ENCODE measurements at places on chromosomes 6 and 20.

- DNase-seq, result no peak
Observed at GRCh38 chr20:50318710-50319109, 128.1 kb downstream of the CEBPB start.

DNA sequence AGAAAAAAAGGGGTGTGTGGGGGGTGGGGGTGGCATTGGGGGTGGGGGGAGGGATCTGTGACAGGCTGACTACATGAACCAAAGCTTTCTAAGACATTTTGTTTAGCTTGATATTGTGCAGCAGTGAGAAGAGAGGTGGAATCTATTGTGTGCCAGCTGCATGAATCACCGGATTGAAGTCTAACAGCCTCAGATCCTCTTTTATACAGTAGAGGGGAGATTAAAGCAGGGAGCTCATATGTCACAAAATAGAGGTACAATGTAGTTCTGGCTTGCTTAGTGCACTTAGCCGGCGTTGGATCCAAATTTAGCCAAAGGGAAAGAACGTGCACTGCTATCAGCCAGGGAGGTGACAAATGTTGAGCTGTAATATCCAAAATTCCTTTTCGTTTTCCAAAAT lies 404.2 kb upstream of the CITED2 start:
- DNase-seq, result no peak

GRCh38 chr6:34514593-34515472 lies 41.3 kb downstream of the SPDEF start:
- no peak for DNase-seq

GRCh38 chr20:19620446-19620845 lies 137.6 kb upstream of the RIN2 start:
- DNase-seq, result no peak

- no peak for DNase-seq
Observed at GRCh38 chr20:15396900-15397299, 1059.5 kb upstream of the FLRT3 start.

DNA sequence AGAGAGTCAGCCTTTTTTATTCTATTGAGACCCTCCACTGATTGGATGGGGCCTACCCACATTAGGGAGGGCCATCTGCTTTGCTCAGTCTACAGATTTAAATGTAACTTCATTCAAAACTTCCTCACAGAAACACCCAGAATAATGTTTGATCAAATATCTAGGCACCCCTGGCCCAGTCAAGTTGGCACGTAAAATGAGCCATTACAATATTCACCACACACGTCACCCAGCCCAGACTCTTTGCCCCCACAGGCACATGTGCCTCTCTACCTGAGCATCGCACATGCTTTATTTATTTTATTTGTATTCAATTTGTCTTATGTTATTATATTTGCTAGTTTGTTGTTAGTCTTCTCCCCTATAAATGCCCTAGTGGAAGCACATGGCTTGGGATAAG lies 70.9 kb upstream of the EYA2 start:
- no peak for DNase-seq

- DNase-seq, result no peak
Observed at GRCh38 chr20:55094353-55094861, 619.0 kb downstream of the DOK5 start.

DNA sequence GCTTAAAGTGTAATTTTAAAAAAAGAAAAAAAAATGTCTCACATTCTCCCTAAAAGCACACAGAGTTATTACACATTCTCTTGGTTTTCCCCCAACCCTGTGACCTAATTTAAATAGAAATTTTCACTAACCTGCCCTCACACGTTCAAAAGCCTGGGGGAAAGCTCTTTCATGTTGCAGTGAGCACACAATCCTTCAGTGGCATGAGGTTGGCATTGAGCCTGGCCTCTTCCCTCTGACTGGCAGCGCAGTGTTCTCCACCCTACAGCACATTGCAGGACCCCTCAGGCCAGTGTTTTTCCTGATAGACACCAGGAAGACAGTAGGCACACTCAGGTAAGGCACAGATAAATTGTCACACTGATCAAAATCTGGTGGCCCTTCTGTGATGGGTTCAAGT lies 34.1 kb downstream of the TNFRSF21 start:
- DNase-seq, result no peak

DNA sequence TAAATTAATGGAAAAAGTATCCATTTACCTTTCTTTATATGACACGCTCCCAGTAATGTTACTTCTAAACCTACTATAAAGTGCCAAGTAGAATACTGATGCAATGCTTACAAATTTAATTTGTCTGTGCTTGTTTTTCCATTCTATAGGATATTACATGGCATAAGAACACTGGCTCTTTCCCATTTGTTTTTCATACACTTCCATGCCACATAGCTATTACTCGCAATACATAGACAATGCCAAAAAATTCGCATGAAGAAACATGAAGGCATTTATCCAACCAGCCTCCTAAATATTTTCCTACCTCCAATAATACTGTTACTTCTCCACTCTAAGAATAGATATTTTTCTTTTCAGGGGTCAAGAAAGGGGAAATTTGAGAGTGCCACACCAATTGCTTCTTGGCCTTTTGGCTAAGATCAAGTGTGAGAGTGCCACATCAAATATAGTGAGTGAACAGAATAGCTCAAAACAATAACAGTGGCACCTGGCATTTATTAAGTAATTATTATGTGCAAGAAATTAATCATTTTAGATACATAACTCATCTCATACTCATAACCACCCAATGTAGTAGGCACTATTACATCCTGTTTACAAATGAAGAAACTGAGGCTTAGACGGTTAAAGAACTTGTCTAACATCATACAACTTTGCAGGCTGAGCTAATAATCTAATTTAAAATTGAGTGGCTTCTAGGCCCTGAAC lies 845 bp upstream of the DST start:
- no peak for DNase-seq

GRCh38 chr6:7243179-7243981 lies 69.6 kb downstream of the SSR1 start:
- DNase-seq, result no peak

DNA sequence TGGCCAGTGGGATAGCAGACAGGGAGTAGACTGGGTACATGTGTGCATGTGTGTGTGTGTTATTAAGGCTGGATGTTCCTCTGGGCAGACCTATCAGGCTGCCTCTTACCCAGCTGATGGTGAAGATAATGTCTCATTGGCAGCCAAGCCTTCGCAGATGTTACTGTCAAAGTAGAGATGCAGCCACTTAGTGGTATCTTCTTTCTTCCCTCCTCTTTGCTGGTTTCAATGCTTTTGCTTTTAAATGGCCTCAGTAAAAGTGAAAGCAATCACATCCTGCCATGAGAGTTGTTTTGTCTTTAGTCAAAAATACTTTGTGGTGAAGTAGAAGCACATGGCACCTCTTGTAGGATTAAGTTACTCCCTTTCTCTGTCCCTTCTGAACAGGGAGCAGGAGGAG lies 57.5 kb downstream of the SNRNP48 start:
- DNase-seq, result no peak

DNA sequence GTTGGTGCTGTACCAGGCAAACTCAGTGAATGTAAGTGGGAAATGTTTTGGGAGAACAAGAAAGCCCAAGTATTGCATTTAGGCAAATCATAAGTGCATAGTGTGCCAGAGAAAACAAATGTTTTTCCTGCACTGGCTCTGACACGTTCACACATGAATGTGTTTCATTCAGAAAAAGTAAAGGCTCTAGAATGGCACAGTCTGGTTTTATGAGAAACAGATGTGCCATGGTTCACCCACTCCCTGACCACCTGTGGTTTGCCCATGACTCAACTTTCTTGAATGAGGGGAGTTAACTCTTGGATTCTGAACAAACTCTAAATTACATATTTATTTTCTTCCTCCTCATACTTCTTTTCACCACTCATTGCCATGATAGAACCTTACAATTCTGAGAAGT lies 126.9 kb downstream of the KCNQ5 start:
- no peak for DNase-seq

GRCh38 chr6:169034516-169035167 lies 219.0 kb downstream of the THBS2 start:
- DNase-seq, result no peak

DNA sequence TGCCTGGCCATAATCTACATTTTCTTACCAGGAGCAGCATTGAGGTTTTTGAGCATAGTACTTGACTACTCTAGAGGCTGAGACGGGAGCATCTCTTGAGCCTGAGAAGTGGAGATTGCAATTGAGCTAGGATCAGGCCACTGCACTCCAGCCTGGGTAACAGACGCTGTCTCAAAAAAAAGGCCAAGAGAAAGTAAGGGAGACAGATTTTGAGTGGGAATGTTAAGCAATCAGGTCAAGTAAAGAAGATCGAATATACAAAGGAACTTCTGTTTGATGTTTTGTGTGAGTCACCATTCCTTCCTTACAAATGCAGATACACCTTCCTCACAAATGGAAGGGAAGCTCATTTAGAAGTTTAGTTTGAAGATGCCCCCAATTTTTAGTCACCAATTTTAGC lies 4.4 kb downstream of the PNRC1 start:
- no peak for DNase-seq

GRCh38 chr6:13012296-13012695 lies 295.7 kb downstream of the PHACTR1 start:
- DNase-seq, result no peak

DNA sequence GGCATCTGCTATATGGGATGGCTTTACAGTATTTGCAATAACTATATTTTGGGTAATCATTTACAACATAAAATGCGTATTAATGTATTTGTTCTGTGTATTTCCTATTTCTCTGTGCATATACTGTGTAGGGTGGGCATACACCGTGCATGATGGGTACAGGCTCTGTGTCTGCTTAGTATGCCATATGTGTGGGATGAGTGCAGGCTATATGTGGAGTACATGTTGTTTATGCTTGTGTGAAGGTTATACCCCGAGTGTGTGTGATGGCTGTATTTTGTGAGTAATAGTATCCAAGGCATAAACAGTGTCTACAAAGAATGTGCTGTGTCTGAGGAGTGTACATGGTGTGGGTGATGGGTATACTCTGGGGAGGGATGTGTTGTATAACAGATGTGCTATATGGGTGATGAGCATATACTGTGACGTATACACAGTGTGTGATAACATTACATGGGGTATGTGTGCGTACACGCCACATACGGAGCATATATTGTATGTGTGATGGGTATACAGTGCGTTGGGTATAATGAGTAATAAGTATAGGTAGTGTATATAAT lies 52.7 kb downstream of the CPXM1 start:
- DNase-seq, result no peak

GRCh38 chr20:23094213-23094896 lies 8.2 kb upstream of the CD93 start:
- DNase-seq, result no peak

DNA sequence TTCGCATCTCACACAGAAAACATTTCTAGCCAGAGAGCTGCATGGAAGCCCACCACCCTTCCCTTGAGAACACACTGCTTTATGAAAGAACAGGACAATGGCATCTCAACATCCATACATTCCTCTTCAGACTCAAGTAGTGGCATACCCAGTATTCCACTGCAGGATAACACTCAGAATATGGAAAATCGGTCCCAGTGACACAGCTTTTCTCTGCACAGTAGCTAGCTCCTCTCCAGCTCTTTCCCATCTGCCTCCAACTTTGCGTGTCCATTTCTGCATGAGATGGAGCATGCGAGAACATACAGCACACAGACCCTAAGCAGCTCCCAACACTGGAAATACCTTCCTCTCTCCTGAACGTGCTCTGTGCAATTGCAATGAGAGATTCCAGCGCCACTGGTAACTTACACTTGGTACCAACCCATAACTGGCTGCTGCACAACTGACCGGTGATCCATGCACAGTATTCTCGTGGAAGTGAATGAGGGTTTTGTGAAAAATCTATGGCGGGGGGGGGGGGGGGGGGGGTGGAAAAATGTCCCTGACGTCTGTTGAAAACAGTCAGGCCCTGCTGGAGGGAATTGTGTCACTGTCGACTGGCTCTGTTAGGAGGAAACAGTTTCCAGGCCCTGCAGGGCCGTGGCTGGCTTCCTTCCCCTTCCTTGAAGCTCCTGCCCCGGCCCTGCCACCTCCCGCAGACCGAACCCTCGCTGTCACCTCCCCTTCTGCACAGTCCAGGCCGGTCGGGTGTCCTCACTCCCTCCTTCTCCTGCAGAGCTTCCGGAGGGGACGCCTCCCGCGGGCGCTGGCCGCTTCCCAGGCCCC lies 265.9 kb upstream of the QKI start:
- DNase-seq, result no peak

DNA sequence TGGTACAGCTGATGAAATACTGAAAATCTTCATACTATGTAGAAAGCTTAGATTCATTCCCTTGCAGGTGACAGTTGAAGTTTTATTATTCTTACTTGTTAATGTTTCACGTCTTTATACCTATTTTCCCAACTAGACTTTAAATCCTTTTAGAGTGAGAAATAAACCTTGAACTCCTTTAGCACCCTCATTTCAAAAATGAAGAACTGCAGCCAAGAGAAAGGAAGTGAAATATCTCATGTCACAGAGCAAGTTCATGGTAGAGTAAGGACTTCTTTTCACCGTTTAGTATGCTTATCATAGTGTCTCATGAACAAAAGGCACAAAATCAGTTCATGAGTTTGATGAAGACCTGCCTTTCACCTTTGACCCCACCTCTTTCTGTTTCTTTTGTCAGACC lies 38.5 kb downstream of the ORC3 start:
- DNase-seq, result no peak

DNA sequence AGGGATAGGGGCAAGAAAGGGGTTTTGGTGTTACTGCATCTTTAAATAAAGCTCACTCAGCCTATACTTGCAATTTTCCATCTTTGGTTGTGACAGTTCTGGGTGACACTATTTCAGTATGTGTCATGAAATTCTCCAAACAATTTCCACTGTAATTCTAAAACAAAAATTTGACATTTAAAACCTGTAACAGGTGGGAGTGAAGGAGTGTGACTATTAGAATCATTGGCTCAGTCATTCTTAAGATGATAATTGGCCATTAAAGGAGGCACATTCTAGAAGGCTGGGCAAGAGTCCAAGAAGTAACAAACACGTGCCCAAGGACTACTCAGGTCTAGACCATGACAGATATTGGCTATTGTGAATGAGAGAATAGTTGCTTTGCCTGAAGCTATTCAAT lies 153.3 kb upstream of the ARG1 start:
- no peak for DNase-seq

- DNase-seq, result no peak
Observed at GRCh38 chr6:147322299-147323162, 118.3 kb downstream of the STXBP5 start.

- no peak for DNase-seq
Observed at GRCh38 chr6:113668641-113669408, 188.3 kb upstream of the MARCKS start.

GRCh38 chr6:85544776-85545175 lies 48.9 kb downstream of the SNX14 start:
- DNase-seq, result no peak

Measured in effector memory CD4-positive, alpha-beta T cell (primary cell).